ENCODE measurements at places on chromosomes 13 and 19.

DNA sequence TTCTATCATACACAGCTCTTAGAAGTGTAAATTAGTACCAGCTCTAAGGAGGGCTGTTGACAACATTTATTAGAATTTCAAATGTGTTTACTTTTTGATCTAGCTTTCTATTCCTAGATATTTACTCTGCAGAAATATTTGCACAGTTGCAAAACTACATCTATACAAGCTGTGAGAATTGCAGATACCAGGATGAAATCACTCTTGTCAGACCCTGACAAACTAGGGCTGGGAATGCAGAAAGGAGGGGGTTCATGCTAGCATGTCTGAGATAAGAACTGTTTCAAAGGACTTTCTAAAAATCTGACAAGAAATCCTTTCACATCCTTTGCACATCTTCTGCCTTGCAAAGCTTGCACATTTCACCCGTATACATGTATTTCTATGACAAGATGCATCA is 11.8 kb upstream of the PABPC3 start:
- no peak for DNase-seq

DNA sequence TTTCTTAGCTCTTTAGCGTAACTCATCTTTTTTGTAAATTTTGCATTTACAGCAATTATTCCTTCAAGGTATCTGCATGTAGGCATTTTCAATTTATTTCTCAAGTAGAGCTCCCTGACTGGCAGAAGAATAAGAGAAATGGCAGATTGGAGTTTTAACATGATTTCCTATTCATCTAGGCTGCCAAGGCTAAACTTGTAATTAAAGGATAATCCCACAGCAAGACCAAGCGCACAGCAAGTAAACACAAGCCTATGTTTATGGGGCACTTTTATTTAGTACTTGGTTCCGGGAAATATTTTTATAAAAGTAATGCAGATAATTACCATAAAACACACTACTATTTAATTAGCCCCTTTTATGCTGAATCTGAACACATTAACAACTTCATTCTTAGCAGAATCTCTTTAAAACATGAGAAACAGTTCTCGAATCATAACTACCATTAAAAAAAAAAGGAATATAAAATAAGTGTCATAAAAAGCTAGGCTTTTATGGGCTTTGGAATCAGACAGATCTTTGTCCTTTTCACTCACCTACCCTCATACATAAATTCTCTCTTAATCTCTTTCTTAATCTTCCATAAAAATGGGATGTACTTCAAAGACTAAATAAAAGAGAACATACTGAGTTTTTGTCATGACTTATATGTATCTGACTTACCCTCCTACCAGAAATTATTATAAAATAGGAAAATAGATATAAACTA is 961.6 kb upstream of the MIR17HG start:
- DNase-seq: no peak

GRCh38 chr19:12843999-12844732 is 5.9 kb downstream of the MAST1 start:
- no peak for DNase-seq

- no peak for DNase-seq
Measured at GRCh38 chr19:33225458-33225926, at the start of gene SLC7A10. Gene SLC7A10 (minus strand): TSS chr19:33225850. CDS start chr19:33225703, 147 bp downstream.

- no peak for DNase-seq
Measured at GRCh38 chr13:79187917-79188690, 218.0 kb downstream of the RBM26 start.

- DNase-seq: peak; percentile 37
Measured at GRCh38 chr13:32587011-32587810, 959 bp downstream of the PDS5B start.

DNA sequence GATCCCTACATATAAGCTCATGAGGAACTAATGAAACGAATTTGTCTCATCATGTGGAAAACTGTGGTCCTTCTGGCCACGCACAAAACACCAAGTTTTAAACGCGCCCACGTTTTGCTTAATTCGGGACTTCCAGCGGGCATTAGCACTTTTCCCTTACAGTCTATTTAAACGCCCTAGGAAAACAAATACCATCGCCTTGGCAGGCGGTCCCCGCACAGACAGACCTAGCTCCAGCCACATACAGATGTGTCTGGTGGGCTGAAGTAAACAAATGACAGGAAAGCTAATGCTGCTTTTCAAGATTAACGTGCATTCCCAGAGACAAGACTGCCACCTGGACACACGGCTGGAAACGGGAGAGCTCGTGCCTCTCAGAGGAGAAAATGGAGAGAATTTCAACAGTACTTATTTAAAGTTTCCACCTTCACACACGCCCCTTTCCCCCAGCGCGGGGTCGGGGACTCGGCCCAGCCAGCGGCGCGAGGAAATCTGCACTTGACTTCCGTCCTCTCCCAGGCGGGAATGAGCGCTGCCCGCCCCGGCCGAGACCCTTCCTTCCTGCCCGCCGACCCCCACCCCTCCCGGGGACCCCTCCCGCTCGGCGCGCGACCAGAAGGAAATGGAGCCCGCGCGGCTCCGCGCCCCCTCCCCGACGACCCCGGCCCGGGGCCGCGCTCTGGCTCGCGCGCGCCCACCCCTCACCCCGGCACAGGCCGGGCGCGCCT is 931 bp downstream of the USP12 start:
- no peak for DNase-seq

- DNase-seq: no peak
Measured at GRCh38 chr13:99686157-99686572, 184.9 kb downstream of the TM9SF2 start.

DNA sequence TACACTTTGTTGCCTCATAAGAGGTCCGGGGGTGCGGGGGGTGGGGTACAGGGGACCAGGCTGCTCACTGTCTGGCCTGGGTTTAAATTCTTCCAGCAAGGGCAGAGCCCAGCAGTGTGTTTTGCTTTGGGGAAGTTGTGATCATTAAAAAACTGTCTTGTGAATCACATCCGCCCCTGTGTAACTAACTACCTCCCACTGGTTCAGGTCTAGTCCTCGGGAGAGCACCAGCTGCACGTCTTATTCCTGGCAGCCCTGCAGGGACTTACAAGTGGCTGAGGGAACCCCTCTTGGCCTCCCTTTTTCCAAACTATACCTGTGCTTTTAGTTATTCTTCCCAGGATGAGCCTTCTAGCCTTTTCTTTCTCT is 127.5 kb downstream of the SIPA1L3 start:
- DNase-seq: no peak

- DNase-seq: no peak
Measured at GRCh38 chr13:44713788-44714469, 137.8 kb upstream of the TSC22D1 start.

DNA sequence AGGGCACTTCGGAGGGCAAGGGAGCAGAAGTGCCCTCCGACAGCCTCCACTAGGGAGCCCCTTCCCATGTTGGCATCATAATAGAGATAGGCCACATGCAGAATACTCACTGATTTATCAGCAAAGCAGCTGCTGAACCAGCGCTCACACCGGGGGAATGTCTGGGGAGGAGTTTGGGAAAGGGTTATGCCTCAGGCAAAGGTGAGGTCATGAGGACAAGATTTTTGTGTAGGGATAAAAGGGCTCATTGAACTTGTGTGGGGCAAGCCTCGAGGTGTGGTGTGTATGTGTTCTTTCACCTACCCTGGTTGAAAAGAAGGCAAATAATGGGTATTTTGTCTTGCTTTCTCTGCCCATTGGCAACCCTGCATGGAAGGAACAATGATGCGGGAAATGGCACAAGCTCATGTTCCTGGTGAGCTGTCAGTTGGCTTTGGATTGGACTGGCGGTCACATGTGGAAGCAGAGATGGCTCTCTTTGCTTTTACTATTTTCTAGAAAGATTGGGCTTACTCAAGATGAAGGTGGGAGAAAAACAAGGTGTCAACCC is 39.1 kb upstream of the SLC7A9 start:
- DNase-seq: no peak

GRCh38 chr13:114155320-114155719 is 22.9 kb upstream of the RASA3 start:
- DNase-seq: no peak

DNA sequence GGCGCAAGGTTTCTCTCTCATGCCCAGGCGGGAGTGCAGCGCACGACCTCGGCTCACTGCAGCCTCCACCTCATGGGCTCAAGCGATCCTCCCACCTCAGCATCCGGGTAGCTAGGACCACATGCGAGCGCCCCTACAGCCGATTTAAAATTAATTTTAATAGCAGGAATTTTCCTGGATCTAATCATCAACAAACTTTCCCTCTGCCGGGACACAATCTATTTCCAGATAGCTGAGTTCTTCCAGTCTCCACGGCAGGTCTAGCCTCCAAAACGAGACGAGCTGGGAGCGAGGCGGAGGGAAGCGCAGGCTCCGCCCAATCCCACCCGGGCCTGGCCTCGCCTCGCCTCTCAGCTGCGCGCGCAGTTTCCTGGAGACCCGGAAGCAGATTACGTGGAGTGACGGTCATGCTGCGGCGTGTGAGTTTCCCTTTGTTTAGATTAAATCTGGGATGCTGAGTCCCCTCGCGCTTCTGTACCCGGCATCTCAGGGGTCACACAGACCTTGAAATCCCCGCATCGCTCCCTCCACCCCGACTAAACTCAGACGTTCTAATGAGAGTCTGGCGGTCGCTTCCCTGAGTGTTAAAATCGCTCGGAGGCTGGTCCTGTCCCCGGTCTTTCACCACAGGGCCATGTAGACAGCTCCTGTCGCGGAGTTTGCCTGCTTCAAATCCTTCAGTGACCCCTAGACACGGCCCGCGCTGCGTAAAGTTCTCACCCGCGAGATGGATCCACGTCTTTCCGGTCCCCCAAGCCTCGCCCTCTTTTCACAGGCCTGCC is at the start of gene ZNF880:
TSS of gene ZNF880 (plus strand) at position 365 of the 782 bp plus-strand sequence. CDS start at position 408, 43 bp downstream.
- peak; percentile 86 for DNase-seq

GRCh38 chr19:13599681-13600080 is 93.4 kb upstream of the CACNA1A start:
- no peak for DNase-seq

GRCh38 chr13:65292488-65292901 is 1937.6 kb downstream of the PCDH9 start:
- no peak for DNase-seq

DNA sequence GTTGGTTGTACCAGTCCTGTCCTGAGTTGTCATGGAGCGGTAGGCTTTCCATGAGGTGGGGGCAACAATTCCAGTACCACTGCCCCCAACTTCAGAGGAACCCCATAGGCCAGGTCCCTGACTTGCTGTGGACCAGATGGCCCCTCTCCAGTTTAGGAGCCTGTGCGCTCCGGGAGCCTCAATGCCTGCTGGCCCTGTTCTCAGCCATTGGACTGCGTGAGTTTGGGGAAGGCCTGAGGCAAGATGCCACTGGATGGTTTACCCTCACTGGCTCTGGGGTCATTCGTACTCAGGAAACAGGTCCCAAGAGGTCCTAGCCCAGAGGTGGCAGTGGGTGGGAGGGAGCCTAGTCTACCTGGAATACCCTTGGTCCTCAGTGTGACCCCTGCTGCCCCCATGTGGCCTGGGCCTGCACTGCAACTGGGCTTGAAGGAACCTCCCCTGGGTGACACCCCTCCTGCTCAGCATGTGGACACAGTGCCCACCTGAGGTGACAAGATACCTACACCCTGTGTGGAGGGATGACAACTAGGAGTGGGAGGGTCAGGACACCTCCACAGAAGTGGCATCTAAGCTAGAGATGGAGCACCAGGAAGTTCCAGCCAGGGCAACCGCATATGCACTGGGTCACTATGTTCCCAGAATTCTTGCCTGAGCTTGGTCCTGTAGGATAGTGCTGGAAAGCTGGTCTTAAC is 6.0 kb upstream of the PRR19 start:
- peak; percentile 82 for DNase-seq

DNA sequence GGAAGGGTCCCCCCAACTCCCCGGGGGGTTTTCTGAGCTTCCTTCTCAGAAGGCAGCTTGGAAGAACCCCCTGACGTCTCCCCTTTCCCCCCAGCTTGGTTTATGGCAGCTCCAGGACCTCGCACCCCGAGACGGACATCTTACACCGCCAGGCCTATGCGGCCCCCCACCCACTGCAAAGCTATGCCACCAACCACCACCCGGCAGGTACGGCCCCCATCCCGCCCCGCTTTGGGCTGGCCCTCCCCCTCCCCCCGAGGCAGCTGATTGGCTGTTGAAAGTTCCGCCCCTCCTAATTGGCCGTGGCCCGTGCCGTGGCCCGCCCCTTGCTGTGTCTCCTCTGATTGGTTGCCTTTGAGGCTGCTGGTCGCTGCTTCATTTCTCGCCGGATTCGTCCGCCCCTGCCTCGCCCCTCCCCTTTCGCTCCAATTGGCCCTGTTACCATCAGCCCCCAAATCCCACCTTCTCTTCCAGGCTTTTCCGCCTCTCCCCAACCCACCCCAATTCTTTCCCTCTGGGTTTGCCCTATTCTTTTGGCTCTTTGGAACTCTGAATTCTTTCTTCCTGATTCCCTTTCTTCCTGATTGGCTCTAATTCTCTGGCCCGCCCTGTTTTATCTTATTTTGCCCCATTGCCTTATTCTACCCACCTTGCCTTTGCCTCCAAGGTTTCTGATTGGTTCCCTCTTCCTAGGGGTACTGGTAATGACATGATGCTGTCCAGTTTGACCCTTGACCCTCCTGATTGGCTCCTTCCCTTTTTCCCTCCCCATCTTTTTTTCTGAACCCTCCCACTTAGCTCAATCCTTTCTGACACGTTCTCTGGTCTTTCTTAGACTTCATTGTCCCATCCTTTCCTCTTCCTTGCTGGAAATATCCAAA is 2.5 kb downstream of the PRR12 start:
- DNase-seq: peak; percentile 90

DNA sequence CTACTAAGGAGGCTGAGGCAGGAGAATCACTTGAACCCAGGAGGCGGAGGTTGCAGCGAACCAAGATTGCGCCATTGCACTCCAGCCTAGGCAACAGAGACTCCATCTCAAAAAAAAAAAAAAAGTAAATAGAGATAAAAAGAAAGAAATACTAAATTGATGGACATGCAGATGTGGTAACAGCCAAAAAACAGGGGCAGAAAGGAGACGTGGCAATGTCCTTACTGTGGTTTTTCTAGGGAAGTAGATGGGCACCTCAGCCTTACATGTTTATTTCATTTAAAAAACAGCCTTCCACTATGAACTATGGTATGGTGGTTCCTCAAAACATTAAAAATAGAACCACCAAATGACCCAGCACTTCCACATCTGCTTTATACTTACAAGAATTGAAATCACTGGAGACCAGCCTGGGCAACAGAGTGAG is 6.5 kb upstream of the EIF3G start:
- no peak for DNase-seq

DNA sequence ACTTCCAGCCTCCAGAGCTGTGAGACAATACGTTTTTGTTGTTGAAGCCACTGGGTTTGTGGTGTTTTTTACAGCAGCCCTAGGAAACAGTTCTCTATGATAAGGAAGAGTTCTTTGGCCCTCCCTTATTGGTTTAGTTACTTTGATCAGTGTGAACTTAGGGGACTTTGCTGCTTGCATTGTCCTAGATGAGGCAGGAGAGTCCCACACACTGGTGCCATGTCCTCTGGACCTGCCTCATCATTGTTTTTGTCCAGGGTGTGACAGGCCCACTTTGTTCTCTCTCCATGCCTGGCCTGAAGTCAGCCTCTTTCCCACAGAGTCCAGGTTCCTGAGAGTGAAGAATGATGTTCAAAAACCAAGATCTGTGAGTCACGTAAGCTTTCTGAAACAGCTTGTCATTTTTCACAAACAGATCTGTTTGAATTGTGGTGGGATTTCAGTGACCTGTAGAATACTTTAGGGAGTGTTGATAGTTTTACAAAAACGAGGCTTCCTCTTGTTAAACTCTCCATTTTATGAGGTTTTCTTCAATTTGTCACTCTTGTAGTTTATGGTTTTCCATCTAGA is 63.8 kb downstream of the ING1 start:
- DNase-seq: no peak

- no peak for DNase-seq
Measured at GRCh38 chr13:24606486-24607170, 73.6 kb upstream of the ATP12A start.
